Mononuclear cell (primary cell): ENCODE measurements at places on chromosomes 5 and 9. TPM values are rescaled to one million over a fixed set of nuclear protein-coding genes. Genes with fewer than 3 reads are reported as not detected.

SLC6A3 gene
- not detected for total RNA-seq

FLT4 gene
- total RNA-seq = 1.3 TPM

FAM221B gene
- total RNA-seq = not detected

GLE1 gene
- total RNA-seq = 12.7 TPM

GABRB2 gene
- total RNA-seq = not detected

FAM151B gene
- total RNA-seq = 5.6 TPM

JAKMIP2 gene
- 1.2 TPM for total RNA-seq

KIF20A gene
- total RNA-seq = 0.42 TPM

PCDHGC3 gene
- 0.42 TPM for total RNA-seq

OGN gene
- total RNA-seq = 0.21 TPM

SPACA9 gene
- 0.52 TPM for total RNA-seq

SPINK7 gene
- not detected for total RNA-seq

UGT3A2 gene
- total RNA-seq = not detected

MCIDAS gene
- total RNA-seq = not detected

TMEM171 gene
- total RNA-seq = not detected

SPATA31C1 gene
- not detected for total RNA-seq

KIF27 gene
- 6.4 TPM for total RNA-seq
